Peyer's patch (tissue), 4 donors: ENCODE measurements at places on chromosomes 4 and X. TPM values are rescaled to one million over a fixed set of nuclear protein-coding genes. Genes with fewer than 3 reads are reported as not detected.

DNA sequence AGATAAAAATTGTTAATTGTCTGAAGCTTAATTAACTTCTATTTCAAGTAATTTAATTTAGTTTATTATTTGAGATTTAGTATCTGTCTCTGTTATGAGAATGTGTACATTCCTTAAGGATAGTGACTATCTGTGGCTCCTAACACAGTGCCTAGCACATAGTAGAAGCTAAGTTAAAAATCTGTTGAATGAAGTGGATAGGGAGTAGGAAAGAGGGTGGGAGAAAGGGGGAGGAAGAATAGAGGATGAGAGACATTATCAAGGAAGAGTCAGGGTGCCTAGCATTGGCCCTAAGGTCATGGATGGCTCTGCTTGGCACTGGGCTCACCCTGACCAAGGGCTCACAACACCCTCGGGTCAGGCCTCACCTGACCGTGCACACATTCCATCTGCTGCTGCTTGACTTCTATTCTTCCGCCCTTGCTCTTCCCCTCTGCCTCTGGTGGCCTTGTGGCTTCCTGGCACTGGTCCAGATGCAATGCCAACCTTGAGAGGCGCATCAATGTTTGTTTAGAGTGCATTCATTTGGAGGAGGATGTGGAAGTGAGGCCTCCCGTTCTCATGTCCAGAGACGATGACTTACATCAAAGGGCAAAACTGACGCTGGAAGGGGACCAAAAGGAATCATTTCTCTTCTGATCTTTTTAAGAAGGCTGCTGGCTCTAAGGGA is 42.3 kb downstream of the TRIM2 start:
- no peak for DNase-seq

- DNase-seq: no peak
These were observed 569.4 kb downstream of the TRAM1L1 start for GRCh38 chr4:116515959-116516358.

GRCh38 chr4:88503344-88503743 is 20.2 kb downstream of the PYURF start:
- no peak for DNase-seq

Gene KDR
- 5.2 TPM for total RNA-seq
